Right cardiac atrium (tissue), 5 donors: ENCODE measurements at places on chromosomes 4 and X.

DNA sequence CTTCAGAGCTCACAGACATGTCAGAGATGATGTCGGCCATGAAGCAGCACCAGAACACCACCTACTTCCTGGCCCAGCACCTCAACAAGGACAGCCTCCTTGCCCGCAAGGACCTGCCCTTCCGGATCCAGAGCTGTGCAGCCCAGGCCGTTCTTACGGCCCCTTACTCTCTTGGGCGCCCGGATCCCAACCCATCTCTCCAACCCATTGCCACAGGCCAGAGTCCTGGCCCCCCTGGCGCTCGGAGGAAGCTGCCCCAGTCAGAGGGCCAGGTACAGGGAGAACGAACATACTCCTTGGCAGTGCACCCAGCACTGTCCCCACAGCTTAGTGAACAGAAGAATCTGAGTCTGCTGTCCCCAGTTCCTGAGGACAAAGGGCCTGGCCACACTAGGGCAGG is 27.9 kb upstream of the PRPS1 start:
- no peak for DNase-seq

- no peak for DNase-seq
These were observed 97.9 kb downstream of the MAB21L2 start for GRCh38 chr4:150679765-150680343.

GRCh38 chrX:120775959-120776358 is 99.7 kb downstream of the CT47B1 start:
- DNase-seq = no peak

- no peak for DNase-seq
These were observed 161.4 kb upstream of the GIMD1 start for GRCh38 chr4:106530024-106530361.

- DNase-seq = no peak
These were observed 37.1 kb downstream of the NELFA start for GRCh38 chr4:1971456-1972200.

DNA sequence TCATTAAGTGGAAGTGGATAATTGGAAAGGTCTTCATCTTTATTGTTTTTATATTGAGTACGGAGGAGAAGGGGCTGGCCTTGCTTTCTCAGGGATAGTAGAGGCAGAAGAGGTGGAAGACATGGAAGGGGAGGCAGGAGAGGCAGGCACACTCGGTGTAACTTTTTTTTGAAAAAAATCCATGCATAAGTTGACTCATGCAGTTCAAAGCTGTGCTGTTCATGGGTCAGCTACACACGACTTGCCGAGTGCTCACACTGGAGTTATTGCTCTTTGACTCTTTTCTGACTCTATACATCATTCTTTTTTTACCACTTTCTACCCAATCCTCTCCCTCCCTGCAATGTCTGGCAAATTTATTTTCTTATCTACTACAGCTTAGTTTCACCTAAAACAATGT is 158.3 kb upstream of the AADAT start:
- DNase-seq = no peak
